ENCODE measurements at places on chromosomes 11 and 22.

DNA sequence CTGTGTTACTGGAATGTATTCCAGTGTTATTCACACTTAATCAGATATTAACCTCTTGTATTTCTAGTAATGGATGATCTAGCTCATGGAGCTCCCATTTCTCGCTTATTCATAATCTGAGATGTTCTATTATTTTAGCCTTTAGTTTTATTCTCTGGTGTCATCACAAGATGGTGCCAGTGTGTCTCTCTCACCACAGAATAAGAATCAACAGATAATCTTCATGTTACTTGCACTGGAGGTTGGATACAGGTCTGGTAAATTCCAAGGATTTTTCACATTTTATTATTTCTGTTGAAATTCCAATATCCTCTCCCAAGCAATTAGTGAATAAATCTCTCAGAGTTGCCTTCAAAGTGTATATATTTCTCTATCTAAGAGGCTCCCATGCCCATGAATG lies 74.6 kb downstream of the CASP12 start:
- no peaks in the 10 kb centered on the region for H3K4me1 ChIP-seq
- no peak overlapping the region for H3K4me3 ChIP-seq
- H3K27ac ChIP-seq: no peak overlapping the region
- H3K27me3 ChIP-seq: no peaks in the 10 kb centered on the region
- H3K36me3 ChIP-seq: no peaks in the 10 kb centered on the region
- DNase-seq: no peak

GRCh38 chr22:29647954-29648737 lies 44.7 kb downstream of the NF2 start:
- no peak for DNase-seq
- H3K4me1 ChIP-seq: no peaks in the 10 kb centered on the region
- H3K27me3 ChIP-seq: no peaks in the 10 kb centered on the region

- no peak for DNase-seq
- no peak overlapping the region for H3K27ac ChIP-seq
- H3K4me1 ChIP-seq: no peaks in the 10 kb centered on the region
- H3K36me3 ChIP-seq: no peaks in the 10 kb centered on the region
- no peak overlapping the region for H3K4me3 ChIP-seq
Measured at GRCh38 chr22:43886231-43886630, 5.6 kb downstream of the PNPLA5 start.

DNA sequence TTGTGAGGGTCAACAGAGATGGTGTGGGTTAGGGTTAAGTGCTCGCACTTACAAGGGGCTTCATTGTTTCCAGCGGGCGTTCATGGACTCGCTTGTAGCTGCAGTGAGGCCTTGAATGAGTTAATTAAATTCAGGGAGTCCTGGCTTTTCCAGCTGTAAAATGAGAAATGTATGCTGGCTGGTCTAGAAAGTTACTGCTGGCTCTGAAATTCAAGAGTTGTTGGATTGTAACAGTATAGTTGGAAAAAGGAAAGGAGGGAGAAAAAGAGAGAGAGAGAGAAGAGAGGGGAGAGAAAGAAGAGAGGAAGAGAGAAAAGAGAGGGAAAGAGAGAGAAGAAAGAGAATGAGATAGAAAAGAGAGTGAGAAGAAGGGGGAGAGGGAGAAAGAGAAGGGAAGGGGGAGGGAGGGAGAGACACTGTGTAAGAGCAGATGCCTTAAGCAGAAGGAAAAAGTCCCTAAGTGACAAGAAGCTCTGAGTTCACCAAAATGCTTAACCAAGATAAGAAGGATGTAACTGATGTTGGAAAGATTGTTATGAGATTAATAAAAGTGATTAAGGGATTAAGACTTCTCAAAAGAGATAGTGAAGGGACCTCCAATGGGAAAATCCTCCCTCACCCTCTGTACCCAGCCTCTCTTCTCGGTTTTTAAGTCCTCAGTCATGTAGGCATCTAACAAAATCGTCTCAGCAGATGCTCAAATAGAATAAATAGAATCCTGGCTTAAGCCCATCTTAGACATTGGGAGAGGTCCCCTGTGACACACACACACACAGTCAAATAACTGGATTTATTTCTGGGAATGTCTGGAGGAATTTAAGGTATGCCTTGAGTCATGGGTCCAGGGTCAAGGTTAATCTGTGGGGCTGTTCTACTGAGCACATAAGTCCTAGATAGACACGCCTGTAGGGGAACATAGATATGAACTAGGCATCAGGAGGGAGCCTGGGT lies 477.9 kb downstream of the MIAT start:
- DNase-seq: no peak
- no peaks in the 10 kb centered on the region for H3K27me3 ChIP-seq
- H3K27ac ChIP-seq: peak overlapping the region; percentile 90
- H3K4me3 ChIP-seq: no peak overlapping the region
- H3K4me1 ChIP-seq: peaks cover 39% of the 10 kb centered on the region

- H3K4me1 ChIP-seq: peaks cover 8% of the 10 kb centered on the region
- no peak for DNase-seq
- peaks cover 5% of the 10 kb centered on the region for H3K36me3 ChIP-seq
- H3K27ac ChIP-seq: no peak overlapping the region
Measured at GRCh38 chr22:49929211-49929979, 11.0 kb downstream of the CRELD2 start.

DNA sequence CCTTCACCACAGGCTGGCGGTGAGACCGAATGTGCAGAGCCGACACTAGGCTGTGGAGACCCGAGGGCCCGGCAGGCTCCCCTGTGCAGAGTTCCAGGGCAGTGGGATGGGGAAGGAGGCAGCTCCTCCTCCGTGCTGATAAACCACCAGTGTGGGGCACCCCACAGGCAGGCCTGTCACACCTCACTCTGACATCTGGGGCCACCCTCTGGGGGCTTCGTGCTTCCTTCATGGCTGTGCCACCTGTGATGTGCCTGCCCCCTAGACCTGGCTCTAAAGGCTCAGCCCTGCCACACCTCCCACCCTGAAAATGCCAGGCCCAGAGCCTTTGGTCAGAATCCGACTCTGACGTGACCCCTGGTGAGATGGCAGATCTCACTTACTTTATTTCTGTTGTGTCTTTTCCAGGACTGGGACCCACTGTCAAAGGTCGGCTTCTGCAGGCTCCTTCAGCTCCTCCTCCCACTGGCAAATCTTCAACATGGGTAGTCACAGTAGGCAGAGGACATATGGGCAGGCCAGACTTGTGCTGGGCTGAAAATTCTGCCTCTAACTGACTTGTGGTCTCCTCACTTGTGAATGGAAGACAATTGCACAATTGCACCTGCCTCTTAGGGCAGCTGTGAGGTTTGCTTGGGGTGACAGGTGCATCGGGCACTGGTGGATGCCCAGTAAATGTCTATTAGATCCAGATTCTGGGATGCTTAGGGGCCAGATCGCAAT lies 46.2 kb upstream of the TSKU start:
- DNase-seq: no peak
- no peak overlapping the region for H3K4me3 ChIP-seq
- no peaks in the 10 kb centered on the region for H3K4me1 ChIP-seq
- H3K36me3 ChIP-seq: no peaks in the 10 kb centered on the region
- no peak overlapping the region for H3K27ac ChIP-seq

DNA sequence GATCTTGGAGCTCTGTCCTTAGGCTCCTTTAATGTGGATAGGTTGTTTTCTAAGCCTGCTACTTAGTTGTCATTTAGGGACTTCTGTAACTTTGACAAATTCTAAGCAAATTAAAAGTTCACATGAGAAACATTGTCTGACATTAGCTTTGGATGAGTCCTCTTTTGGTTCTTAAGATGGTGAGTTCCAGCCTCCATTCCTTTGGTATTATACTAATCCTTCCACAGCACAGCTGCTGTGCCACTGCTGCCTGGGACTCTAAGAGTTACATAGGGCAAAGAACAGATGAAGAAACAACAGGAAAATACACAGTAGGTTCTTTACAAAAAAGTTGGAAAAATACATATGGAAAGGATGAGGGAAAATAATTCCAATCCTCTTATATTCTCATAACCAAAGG lies 25.3 kb upstream of the PIK3C2A start:
- H3K27me3 ChIP-seq: no peaks in the 10 kb centered on the region
- H3K27ac ChIP-seq: no peak overlapping the region
- H3K4me1 ChIP-seq: no peaks in the 10 kb centered on the region
- H3K36me3 ChIP-seq: no peaks in the 10 kb centered on the region
- DNase-seq: no peak

DNA sequence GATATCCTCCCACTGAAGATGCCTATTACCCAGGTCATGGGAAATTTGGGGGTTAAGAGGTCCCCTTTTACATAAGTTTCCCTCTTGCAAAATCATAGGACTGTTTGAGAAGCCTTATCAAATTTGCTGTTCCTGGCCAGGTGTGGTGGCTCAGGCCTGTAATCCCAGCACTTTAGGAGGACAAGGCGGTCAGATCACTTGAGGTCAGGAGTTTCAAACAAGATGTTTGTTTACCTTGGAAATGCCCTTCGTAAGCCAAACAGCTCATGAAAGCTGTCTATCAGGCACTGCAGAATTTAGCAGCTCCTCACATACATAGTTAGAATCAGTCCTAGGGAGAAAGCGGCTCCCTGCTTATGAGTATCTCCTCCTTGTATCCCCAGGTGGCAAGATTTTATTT lies 4.9 kb upstream of the EI24 start:
- no peak overlapping the region for H3K4me3 ChIP-seq
- H3K27me3 ChIP-seq: no peaks in the 10 kb centered on the region
- no peaks in the 10 kb centered on the region for H3K36me3 ChIP-seq
- H3K27ac ChIP-seq: no peak overlapping the region

- H3K4me1 ChIP-seq: peaks cover 16% of the 10 kb centered on the region
- no peak overlapping the region for H3K4me3 ChIP-seq
- no peaks in the 10 kb centered on the region for H3K36me3 ChIP-seq
- DNase-seq: no peak
- no peak overlapping the region for H3K27ac ChIP-seq
Measured at GRCh38 chr11:101442936-101443521, 140.8 kb downstream of the TRPC6 start.

DNA sequence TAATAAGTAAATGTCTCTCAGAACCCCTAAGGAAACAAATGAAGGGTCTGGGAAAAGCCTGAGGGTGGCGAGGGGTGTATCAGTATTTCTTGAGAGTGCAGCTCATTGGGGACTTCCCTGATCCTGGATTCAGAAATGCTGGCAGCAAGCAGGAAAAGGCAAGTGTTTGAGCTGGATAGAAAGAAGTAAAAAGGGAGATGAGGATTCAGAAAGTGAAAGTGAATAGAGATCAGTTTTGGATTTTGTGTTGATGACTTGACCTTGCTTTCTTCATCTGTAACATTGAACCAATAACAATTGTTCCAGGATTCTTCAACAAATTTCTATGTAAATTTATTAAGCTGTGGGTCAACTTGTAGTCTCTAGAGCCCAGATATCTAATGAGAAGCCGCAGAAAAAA lies 66.9 kb upstream of the CTSC start:
- no peak overlapping the region for H3K27ac ChIP-seq
- no peaks in the 10 kb centered on the region for H3K36me3 ChIP-seq
- peaks cover 36% of the 10 kb centered on the region for H3K4me1 ChIP-seq
- H3K4me3 ChIP-seq: no peak overlapping the region
- DNase-seq: no peak

GRCh38 chr11:114061681-114062049 lies 2.2 kb downstream of the ZBTB16 start:
- H3K4me1 ChIP-seq: peaks cover 3% of the 10 kb centered on the region
- no peak for DNase-seq
- peaks cover 49% of the 10 kb centered on the region for H3K36me3 ChIP-seq
- peak overlapping the region; percentile 49 for H3K27ac ChIP-seq
- peak overlapping the region; percentile 68 for H3K4me3 ChIP-seq
- H3K27me3 ChIP-seq: peaks cover 16% of the 10 kb centered on the region

Data from RWPE2 (cell line).